ENCODE measurements at places on chromosomes 2 and 18. TPM values are rescaled to one million over a fixed set of nuclear protein-coding genes. Genes with fewer than 3 reads are reported as not detected.
A peak's percentile ranks its signal among the peaks of the same experiment; 100 is the strongest.

- H3K4me3 ChIP-seq = no peak overlapping the region
- H3K4me1 ChIP-seq = peaks cover 1% of the 10 kb centered on the region
- H3K27me3 ChIP-seq = peaks cover 35% of the 10 kb centered on the region
- no peak overlapping the region for H3K27ac ChIP-seq
- no peak for DNase-seq
- no peaks in the 10 kb centered on the region for H3K36me3 ChIP-seq
Observed at GRCh38 chr2:214816008-214816533, 6.6 kb upstream of the BARD1 start.

DNA sequence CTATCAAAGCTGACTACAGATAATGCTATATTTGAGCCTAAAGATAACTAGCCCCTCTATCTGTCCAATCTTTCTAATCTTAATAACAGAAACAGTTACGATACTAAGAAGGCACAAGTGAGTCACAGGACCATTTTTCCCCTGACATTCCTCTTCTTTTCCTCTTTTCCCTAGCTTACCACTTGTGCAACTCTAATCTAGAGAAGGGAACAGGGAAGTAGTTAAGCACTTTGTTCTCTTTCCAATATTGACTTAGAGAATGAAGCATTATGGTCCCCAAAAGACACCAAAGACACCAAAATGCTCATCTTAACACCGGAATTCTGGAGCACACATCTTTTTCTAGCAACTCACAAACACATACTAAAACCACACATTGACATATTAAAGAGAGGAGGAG, 1.8 kb downstream of the PDE11A start:
- no peak for DNase-seq
- no peak overlapping the region for H3K4me3 ChIP-seq
- H3K4me1 ChIP-seq = peaks cover 11% of the 10 kb centered on the region
- H3K27ac ChIP-seq = no peak overlapping the region

DNA sequence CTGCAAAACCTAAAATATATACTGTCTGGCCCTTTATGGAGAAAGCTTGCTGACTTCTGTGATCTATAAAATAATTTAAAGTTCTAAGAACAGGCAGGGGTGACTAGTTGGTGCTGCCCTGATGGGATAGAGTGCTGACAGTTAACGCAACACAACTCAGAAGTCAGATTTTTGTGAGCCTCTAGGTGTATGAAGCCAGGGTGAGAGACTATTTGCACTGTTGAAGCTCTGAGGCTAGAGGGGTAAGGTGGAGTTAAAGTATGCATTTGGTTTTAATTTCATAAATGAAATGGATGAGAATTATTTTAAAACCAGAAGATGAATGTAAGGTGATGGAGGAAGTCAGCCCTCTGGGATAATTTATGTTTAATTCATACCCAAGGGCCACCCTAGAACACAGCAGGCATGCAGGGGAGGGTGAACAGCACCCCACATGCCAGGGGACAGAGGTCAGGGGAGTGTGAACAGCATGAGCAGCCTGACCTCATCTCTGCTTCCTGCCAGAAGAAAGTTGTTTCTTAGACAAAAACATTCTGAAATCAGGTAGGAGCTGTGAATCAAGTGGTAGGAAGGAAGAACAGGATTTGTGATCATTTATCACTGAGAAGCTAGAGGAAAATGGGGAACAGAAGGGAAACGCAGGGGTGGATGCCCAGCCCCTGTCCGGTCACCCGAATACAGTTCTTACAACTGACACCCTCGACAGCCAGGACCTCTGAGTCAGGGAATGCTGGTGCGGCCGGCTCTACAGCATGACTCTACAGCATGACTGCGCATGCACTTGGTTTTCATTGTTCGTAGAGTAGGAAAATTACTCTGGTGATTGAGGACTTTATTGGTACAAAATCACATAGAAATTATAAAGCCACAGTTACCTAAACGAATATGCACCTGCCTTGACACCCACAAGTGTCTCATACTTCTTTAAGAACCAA, 93.1 kb downstream of the MBP start:
- peaks cover 51% of the 10 kb centered on the region for H3K4me1 ChIP-seq
- peaks cover 70% of the 10 kb centered on the region for H3K36me3 ChIP-seq
- H3K4me3 ChIP-seq = no peak overlapping the region
- H3K27ac ChIP-seq = no peak overlapping the region

DNA sequence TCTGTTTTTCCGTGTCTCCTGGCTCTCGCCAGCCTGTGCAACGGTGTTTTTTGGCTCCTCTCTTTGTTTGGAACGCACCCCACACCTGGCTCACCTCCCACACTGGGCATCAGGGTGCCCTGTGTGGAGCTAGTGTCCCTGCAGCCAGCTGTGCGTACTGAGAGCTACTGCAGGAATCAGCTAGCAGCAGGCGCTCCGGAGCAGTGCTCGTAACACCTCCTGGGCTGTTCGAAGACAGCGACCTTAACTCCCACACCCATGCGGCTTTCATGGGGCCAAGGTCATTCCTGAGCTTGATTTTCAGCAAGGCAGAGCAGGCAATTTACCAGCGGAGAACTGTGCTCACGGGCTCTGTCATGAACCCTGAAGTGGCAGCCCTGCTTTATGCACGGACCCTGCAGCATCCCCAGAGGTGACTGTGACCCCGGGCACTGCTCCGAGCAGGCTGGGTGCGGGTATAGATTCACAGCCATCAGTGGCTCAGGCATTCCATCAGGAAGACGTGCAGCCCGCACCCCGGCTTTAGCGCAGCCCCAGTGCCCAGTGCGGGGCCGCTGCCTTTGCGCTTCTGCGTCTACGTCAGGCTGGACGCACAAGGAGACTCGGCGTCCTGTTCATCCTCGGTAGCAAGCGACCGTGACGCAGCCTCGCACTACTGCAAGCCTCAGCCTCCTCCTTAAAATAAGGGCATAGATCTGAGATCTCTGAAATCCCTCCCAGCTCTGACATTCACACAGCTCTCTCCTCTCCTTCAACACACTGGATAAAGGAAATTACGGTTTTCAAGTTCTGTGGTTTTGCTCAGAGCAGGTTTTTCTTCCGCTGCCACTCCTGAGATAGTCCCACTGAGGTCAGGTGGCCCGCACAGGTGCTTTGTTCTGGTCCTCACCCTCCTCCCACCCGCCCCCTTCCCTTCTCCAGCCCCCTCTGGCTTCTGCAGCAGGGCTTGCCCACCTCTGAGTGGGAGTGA, 58.2 kb downstream of the ADI1 start:
- H3K4me3 ChIP-seq = no peak overlapping the region
- peaks cover 15% of the 10 kb centered on the region for H3K4me1 ChIP-seq
- DNase-seq = no peak
- peak overlapping the region; percentile 25 for H3K27ac ChIP-seq

DNA sequence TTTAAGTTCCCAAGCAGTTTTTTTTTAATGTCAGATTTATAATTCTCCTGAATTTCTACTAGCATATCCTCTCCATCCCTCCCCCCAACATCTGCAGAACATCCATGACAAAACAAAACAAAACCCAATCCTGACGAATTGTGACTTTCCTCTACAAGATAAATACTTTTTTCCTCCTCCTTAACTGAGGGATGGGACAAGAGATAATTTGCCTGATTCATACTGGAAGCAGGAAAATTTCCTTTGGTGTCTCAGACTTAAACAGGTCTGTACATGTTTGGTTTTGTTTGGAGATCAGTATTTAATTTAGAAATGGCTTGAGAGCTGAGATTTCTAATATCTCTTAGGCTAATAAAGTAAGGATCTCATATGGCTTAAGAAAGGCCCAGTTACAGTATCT, 2.2 kb downstream of the CAVIN2 start:
- H3K27ac ChIP-seq = no peak overlapping the region
- peaks cover 2% of the 10 kb centered on the region for H3K4me1 ChIP-seq
- H3K27me3 ChIP-seq = peaks cover 64% of the 10 kb centered on the region
- H3K36me3 ChIP-seq = no peaks in the 10 kb centered on the region
- no peak for DNase-seq
- no peak overlapping the region for H3K4me3 ChIP-seq

- DNase-seq = peak; percentile 40
- H3K27ac ChIP-seq = peak overlapping the region; percentile 86
- H3K27me3 ChIP-seq = no peaks in the 10 kb centered on the region
- peaks cover 51% of the 10 kb centered on the region for H3K4me1 ChIP-seq
Observed at GRCh38 chr18:48949050-48949605, 1.6 kb downstream of the SMAD7 start.

DNA sequence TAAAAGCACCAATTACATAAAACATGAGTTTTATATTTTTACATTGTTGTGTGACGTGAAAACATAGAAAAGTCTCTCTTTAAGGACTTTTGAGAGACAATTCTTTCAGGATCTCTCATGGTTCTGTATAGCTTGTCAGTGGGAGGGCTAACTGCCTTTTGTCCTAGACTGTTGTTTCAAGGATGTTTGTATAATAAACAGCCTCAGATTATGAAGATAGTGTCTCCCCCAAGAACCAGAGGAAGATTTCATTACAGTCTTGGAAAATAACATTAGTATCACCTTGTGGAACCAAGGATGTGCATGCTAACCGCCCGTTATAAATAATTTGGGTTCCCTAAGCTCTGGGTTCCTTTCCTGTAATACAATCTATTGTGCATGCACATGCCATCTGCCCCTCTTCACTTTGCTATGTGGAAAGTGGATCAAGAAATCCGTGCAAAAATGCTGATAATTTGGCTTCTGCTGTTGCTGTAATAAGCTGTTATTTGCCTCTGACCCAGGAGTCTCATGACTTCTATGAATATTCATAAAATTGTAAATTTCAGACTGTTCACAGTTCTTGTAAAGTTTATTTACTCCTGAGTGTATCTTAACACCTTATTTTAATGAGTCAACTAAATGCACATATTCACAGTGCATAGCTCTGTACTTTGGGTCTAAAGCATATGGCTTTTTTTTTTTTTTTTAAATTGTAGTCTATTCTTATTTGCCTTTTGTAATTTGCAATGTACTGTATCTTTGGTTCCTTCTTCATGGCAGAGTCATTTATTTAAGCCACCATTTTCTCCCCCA, 265.5 kb downstream of the PTH2R start:
- H3K27me3 ChIP-seq = no peaks in the 10 kb centered on the region
- no peak overlapping the region for H3K4me3 ChIP-seq
- DNase-seq = no peak
- no peak overlapping the region for H3K27ac ChIP-seq
- no peaks in the 10 kb centered on the region for H3K4me1 ChIP-seq
- H3K36me3 ChIP-seq = no peaks in the 10 kb centered on the region

DNA sequence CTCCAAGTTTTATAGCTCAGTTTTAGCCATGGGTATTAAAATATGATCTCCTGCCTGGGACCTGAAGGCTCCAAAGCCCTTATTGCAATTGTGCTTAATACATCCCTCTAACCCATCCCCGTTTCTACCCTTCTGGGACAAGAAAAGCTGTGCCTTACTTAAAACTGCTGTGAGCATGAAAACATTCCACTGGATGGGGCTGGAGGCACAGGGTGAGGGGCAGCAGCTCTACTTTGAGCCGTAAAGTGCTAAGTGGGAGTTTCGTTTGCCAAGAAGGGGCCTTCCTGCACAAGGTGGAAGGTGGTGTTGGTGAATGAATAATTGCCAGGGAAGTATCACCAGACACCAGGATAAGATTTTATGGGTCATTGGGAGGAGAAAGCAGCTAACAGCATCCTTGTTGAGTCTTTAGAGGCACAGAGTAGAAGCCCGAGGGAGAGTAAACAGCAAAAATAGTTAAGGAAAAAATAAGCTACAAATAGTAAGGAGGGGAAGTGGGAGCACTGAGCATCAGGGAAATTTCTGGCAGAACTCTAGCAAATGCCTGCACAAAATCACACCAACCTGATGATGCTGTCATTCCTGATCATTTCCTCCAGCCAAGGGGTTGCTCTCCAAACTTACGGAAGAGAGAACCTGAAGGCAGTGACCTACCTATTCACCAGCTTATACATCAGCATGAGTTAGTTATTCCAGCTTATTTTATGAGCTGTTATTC, 218.4 kb downstream of the MREG start:
- no peaks in the 10 kb centered on the region for H3K36me3 ChIP-seq
- H3K27me3 ChIP-seq = no peaks in the 10 kb centered on the region
- DNase-seq = no peak
- no peak overlapping the region for H3K27ac ChIP-seq
- H3K4me1 ChIP-seq = peaks cover 15% of the 10 kb centered on the region

- peaks cover 13% of the 10 kb centered on the region for H3K4me1 ChIP-seq
- no peaks in the 10 kb centered on the region for H3K36me3 ChIP-seq
- no peak for DNase-seq
Observed at GRCh38 chr2:28648147-28648546, 103.5 kb upstream of the PPP1CB start.

GRCh38 chr18:62436636-62437234, 86.1 kb upstream of the ZCCHC2 start:
- H3K36me3 ChIP-seq = no peaks in the 10 kb centered on the region
- no peak for DNase-seq
- no peaks in the 10 kb centered on the region for H3K27me3 ChIP-seq
- H3K27ac ChIP-seq = no peak overlapping the region

DNA sequence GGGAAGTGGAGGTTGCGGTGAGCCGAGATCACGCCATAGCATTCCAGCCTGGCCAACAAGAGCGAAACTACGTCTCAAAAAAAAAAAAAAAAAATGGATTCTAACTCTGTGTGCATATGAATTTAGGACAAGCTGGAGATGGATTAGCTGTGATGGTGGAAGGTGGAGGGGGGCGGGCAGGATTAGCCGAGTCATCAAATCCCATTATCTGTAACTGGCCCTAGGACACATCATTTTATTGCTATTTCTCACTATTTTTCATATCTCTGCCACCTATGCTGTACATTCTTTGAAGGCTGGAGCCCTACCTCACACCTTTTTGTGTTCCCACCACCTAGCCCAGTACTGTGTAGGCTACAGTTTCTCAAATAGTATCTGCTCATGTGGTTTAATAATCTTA, 7.3 kb upstream of the CDK5R2 start:
- H3K27me3 ChIP-seq = peaks cover 29% of the 10 kb centered on the region
- DNase-seq = no peak
- H3K36me3 ChIP-seq = no peaks in the 10 kb centered on the region
- H3K4me1 ChIP-seq = no peaks in the 10 kb centered on the region

DNA sequence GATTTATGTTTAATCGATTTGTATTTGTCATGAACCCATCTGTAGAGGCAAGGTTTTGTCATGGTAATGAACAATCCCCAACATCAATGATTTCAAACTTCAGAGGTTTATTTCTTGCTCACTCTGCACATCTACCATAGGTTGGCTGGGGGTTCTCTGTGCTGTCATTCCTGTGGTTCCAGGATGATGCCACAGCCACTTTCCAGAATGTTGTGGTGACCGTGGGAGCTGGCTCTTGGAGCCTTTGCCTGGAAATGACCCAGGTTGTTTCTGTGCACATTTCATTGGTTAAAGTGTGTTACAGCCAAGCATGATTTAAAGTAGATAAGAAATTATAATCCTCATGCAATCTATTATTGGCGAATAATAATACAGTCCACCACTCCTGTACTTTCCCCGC, 28.2 kb upstream of the EPAS1 start:
- peaks cover 23% of the 10 kb centered on the region for H3K4me1 ChIP-seq
- peaks cover 4% of the 10 kb centered on the region for H3K27me3 ChIP-seq
- no peaks in the 10 kb centered on the region for H3K36me3 ChIP-seq
- DNase-seq = no peak
- no peak overlapping the region for H3K27ac ChIP-seq

GRCh38 chr2:173280853-173281252, 73.8 kb upstream of the CDCA7 start:
- no peak for DNase-seq
- H3K4me1 ChIP-seq = no peaks in the 10 kb centered on the region
- H3K36me3 ChIP-seq = no peaks in the 10 kb centered on the region
- peaks cover 2% of the 10 kb centered on the region for H3K27me3 ChIP-seq
- H3K4me3 ChIP-seq = no peak overlapping the region
- no peak overlapping the region for H3K27ac ChIP-seq

Gene OTX1
- not detected for total RNA-seq

Gene LYPD1
- not detected for total RNA-seq

Gene COLEC11
- 0.35 TPM for total RNA-seq

Gene ALPP
- total RNA-seq = not detected

Gene RNF144A
- 89.6 TPM for total RNA-seq

Gene XDH
- 0.17 TPM for total RNA-seq

All from activated CD4-positive, alpha-beta T cell treated with anti-CD3 and anti-CD28 coated beads, Interleukin-2, amount 10 ng/mL, durations not matched to agents 7 days and 5 days (primary cell).